Spinal cord (tissue), 10 donors: ENCODE measurements at places on chromosomes 1 and 21.

- H3K4me1 ChIP-seq: peaks cover 13% of the 10 kb centered on the region
- no peak overlapping the region for H3K27ac ChIP-seq
- no peak overlapping the region for H3K4me3 ChIP-seq
- H3K27me3 ChIP-seq: peaks cover 32% of the 10 kb centered on the region
Measured at GRCh38 chr1:2053784-2054376, 3.7 kb downstream of the PRKCZ start.

GRCh38 chr21:44749759-44750674 lies 38.6 kb upstream of the TSPEAR start:
- H3K27ac ChIP-seq: no peak overlapping the region
- H3K4me3 ChIP-seq: no peak overlapping the region
- peaks cover 3% of the 10 kb centered on the region for H3K4me1 ChIP-seq
- DNase-seq: no peak

GRCh38 chr21:34574601-34575529 lies 40.0 kb downstream of the RCAN1 start:
- H3K4me3 ChIP-seq: no peak overlapping the region
- DNase-seq: peak; percentile 89
- H3K36me3 ChIP-seq: no peaks in the 10 kb centered on the region

DNA sequence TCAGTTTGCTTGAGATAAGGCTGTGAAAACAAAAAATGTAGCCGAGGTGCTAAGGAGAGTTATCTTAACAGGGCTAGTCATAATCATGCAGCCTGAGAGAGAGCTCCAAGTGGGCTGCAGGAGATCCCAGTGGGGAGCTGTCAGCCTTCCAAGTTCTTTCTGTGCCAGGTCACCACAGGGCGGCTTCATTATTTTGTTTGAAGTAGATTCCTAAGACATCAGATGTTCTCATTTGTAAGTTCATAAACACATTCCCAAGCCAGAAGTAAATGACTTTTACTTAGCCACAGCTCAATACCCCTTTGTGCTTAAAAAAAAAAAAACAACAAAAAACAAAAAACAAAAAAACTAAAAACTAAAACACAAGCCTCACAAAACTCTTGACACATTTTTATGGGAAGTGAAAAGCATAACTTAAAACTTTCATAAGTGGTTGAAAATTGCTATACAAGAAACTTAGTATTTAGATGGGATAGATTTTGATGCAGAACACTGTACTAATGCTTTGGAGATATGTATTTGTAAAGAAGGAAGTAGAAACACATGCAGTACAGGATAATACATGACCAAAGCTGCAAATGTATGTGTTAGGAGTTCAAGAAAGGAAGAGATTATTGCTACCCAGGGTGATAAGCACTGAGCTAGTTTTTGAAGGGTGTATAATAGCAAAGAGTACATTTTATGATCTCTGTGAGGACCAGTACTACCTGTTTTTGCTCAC lies 8.6 kb downstream of the CDC14A start:
- no peaks in the 10 kb centered on the region for H3K36me3 ChIP-seq
- peak overlapping the region; percentile 25 for H3K27ac ChIP-seq
- peaks cover 11% of the 10 kb centered on the region for H3K4me1 ChIP-seq
- no peaks in the 10 kb centered on the region for H3K27me3 ChIP-seq
- H3K4me3 ChIP-seq: no peak overlapping the region

- DNase-seq: no peak
- peaks cover 6% of the 10 kb centered on the region for H3K36me3 ChIP-seq
- no peaks in the 10 kb centered on the region for H3K27me3 ChIP-seq
- H3K4me1 ChIP-seq: no peaks in the 10 kb centered on the region
- no peak overlapping the region for H3K4me3 ChIP-seq
- no peak overlapping the region for H3K27ac ChIP-seq
Measured at GRCh38 chr1:240827786-240828185, 215.8 kb upstream of the GREM2 start.

- no peaks in the 10 kb centered on the region for H3K27me3 ChIP-seq
- no peak overlapping the region for H3K27ac ChIP-seq
- H3K4me3 ChIP-seq: no peak overlapping the region
- DNase-seq: no peak
Measured at GRCh38 chr1:63984930-63985290, 211.1 kb downstream of the ROR1 start.

GRCh38 chr1:32546611-32547010 lies 7.4 kb downstream of the ZBTB8A start:
- no peaks in the 10 kb centered on the region for H3K27me3 ChIP-seq
- H3K27ac ChIP-seq: no peak overlapping the region
- no peaks in the 10 kb centered on the region for H3K4me1 ChIP-seq
- no peak for DNase-seq
- no peak overlapping the region for H3K4me3 ChIP-seq

DNA sequence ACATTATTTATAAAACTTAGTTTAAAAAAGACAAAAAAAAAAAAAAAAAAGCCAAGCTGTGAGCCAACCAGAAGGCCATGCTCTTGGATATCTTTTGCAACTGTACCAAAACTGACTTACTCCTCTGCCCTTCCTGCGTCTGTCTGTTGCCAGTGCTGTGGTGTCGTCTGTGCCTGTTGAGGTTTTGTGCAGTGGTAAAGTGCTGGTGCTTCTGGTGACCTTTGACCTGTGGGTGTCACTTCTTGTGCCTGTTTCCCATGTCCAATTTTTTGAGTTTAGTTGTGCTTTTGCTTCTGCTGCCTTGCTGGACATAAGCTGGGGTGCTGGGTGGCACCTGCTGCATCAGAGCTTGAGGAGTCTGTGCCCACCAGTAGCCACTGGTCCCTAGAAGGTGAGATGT lies 41.4 kb downstream of the RNF187 start:
- no peak overlapping the region for H3K27ac ChIP-seq
- H3K36me3 ChIP-seq: no peaks in the 10 kb centered on the region
- H3K27me3 ChIP-seq: no peaks in the 10 kb centered on the region
- no peak overlapping the region for H3K4me3 ChIP-seq
- H3K4me1 ChIP-seq: no peaks in the 10 kb centered on the region

DNA sequence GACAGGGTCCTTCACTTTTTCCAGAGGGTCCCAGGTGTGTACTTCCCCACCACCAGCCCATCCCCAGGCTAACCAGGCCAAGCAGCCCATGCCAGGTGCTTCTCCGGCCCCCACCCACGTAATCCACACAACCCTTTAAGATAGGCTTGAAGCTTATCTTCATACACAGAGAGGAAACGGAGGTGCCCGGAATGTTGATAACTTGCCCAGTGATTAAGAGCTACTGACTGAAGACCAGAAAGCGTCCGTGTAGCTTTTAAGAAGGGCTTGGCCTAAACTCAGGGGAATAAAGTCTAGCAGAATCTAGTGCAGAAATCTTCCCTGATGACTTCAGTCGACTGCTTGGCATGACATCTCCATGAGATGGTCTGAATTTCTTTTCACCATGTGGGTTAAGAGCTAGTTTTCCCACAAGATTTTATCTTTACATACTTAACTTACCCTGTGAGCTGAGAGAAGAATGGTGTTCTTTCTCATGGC lies 138.7 kb downstream of the GALNT2 start:
- no peak for DNase-seq
- peaks cover 15% of the 10 kb centered on the region for H3K36me3 ChIP-seq
- no peaks in the 10 kb centered on the region for H3K27me3 ChIP-seq
- H3K27ac ChIP-seq: no peak overlapping the region

DNA sequence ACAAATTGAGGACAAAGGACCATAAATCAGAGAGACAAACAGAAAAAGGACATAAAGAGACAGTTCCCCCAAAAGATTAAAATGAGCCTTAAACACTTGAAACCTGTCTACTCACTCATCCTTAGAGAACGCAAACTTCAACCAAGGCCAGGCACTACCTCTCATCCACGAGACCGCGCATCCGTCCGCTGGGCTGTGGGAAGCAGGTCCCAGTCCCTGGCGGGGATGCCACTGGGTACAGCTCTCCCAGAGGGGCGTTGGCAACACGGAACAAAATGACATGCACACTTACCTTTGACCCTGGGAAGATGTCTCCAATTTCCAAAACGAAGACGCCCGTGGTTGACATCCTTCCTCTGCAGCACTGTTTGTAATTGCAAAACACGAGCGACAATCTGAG lies 16.5 kb upstream of the ADARB1 start:
- peaks cover 8% of the 10 kb centered on the region for H3K4me1 ChIP-seq
- DNase-seq: no peak
- H3K36me3 ChIP-seq: no peaks in the 10 kb centered on the region
- H3K27me3 ChIP-seq: no peaks in the 10 kb centered on the region
- no peak overlapping the region for H3K4me3 ChIP-seq
- H3K27ac ChIP-seq: no peak overlapping the region

GRCh38 chr1:33719771-33720670 lies 143.9 kb upstream of the HMGB4 start:
- no peak for DNase-seq
- peaks cover 34% of the 10 kb centered on the region for H3K36me3 ChIP-seq
- no peak overlapping the region for H3K4me3 ChIP-seq
- H3K4me1 ChIP-seq: no peaks in the 10 kb centered on the region
- H3K27me3 ChIP-seq: no peaks in the 10 kb centered on the region
